ENCODE measurements at places on chromosomes 2 and 18. TPM values are rescaled to one million over a fixed set of nuclear protein-coding genes. Genes with fewer than 3 reads are reported as not detected.

Gene SULT1C2
- total RNA-seq, result 1.3 TPM

Gene IL18R1
- 0.87 TPM for total RNA-seq

Gene POTEC
- total RNA-seq, result not detected

Gene CCDC121
- total RNA-seq, result 3.1 TPM

Gene CDH2
- 35.9 TPM for total RNA-seq

Gene SFTPB
- total RNA-seq, result 0.22 TPM

Gene LYPD1
- total RNA-seq, result 12.3 TPM

Gene SP5
- not detected for total RNA-seq

Gene ATP8B1
- 9.0 TPM for total RNA-seq

Gene EFHD1
- total RNA-seq, result 1.6 TPM

Gene HRH4
- not detected for total RNA-seq

Gene CHRNG
- total RNA-seq, result not detected

Gene FAM117B
- total RNA-seq, result 2.3 TPM

Gene NPC1
- 103 TPM for total RNA-seq

Gene ID2
- total RNA-seq, result 101 TPM

Gene NYAP2
- total RNA-seq, result not detected

Gene LYPD6
- not detected for total RNA-seq

Gene TMEM247
- total RNA-seq, result not detected

Gene LMAN2L
- 23.9 TPM for total RNA-seq

Gene HEATR5B
- total RNA-seq, result 6.2 TPM

Gene TMEM37
- 1.9 TPM for total RNA-seq

Gene DNAH6
- total RNA-seq, result not detected

Gene REEP1
- total RNA-seq, result 1.3 TPM

Gene FSIP2
- total RNA-seq, result not detected

Gene COL3A1
- total RNA-seq, result 0.27 TPM

Gene MCFD2
- 108 TPM for total RNA-seq

Gene KCNJ3
- total RNA-seq, result not detected

Gene ALPG
- not detected for total RNA-seq

Gene CNGA3
- total RNA-seq, result not detected

Gene KCNF1
- 42.7 TPM for total RNA-seq

Gene KCNG3
- total RNA-seq, result 0.90 TPM

Gene DYNAP
- not detected for total RNA-seq

Gene DAW1
- 3.1 TPM for total RNA-seq

Gene MEP1B
- total RNA-seq, result 0.27 TPM

Gene B3GNT2
- 25.6 TPM for total RNA-seq

Gene CENPO
- total RNA-seq, result 51.1 TPM

Gene RAB6C
- not detected for total RNA-seq

Gene IL37
- total RNA-seq, result not detected

Gene GALM
- 18.5 TPM for total RNA-seq

Gene CNTNAP5
- total RNA-seq, result not detected

Gene IL36RN
- 0.06 TPM for total RNA-seq

Gene ITGB6
- 0.84 TPM for total RNA-seq

Gene MAP4K3
- total RNA-seq, result 19.0 TPM

Gene DSC1
- not detected for total RNA-seq

Gene VWA3B
- total RNA-seq, result 0.43 TPM
